ENCODE measurements at places on chromosomes 3 and 15.

GRCh38 chr15:54150255-54150654 is 172.0 kb downstream of the UNC13C start:
- DNase-seq = no peak

DNA sequence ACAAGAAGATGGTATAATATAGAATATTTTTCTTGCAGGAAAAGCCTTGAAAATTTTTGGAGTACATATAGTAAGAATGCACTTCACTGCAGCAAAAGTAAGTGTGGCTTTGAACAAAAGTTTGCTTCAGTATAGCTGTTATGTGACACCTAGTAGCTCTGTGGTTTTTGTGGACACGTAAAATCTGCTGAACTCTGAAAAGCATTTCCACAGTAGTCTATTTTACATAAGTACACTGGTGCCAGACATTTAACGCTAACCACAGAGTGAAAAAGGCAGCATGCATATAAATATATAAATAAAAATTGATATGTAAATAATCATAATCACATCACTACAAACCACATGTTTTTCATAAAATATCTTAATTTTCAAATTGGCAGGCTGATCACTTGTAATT is 39.8 kb downstream of the CGGBP1 start:
- DNase-seq = no peak

DNA sequence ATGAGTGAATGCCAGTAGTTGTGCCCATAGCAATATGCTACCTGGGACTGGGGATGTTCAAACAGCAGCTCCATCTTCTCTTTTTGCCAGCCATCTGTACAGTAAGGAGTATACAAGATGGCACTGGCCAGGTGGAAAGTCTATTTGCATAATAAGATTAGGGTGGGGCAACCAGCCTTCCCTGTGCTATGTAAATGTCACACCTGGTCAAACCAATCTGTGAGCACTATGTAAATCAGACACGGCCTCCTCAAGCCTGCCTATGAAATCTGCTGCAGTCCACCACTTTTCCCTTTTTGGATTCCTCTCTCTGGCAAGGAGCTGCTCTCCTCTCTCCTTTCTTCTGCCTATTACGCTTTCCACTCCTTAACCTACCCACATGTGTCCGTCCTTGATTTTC is 53.0 kb downstream of the C3orf80 start:
- no peak for DNase-seq

- peak; percentile 85 for DNase-seq
Observed at GRCh38 chr3:36843065-36844051, 79.0 kb upstream of the DCLK3 start.

DNA sequence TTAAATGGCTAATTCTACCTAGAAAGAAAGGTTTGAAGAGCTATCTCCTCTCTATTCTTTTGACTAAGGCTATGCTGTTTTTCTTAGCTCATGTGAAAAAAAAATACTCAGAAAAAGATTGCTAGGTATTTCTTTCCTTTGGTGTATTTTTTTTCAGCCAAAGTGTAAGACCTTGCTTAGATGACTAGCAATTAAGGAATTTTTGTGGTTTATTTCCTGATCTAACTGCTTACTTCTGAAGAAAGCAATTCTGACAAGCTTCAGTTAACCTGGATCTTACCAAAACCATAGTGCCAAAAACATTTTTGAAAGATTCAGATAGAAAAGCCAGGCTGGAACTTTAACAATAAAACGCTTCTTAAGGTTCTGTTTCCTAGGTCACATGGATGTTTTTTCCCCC is 315.6 kb downstream of the SOX2 start:
- DNase-seq = no peak

DNA sequence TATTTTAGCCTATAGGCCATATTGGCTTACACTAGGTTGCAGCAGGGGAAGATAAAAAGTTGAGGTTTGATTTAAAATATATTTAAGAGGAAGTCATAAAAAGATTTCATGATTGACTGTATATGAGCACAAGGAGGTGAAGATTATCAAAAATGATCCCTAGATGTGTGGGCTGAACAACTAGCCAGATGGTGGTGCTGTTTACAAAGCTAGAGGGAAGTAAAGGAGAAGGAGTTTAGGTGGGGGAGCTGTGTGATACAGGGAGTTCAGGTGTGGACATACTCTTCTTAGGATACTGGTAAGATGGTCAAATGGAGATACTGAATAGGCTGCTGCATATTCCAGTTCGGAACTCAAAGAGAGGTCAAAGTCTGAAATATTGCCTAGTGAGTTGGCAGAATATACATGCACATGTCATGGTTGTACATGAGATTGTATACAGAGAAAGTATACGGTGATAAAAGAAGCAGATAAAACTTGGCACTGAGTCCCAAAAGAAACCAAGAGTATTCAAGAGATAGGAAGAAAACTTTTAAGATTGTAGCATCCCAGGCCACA is 727.8 kb downstream of the NLGN1 start:
- DNase-seq = no peak

DNA sequence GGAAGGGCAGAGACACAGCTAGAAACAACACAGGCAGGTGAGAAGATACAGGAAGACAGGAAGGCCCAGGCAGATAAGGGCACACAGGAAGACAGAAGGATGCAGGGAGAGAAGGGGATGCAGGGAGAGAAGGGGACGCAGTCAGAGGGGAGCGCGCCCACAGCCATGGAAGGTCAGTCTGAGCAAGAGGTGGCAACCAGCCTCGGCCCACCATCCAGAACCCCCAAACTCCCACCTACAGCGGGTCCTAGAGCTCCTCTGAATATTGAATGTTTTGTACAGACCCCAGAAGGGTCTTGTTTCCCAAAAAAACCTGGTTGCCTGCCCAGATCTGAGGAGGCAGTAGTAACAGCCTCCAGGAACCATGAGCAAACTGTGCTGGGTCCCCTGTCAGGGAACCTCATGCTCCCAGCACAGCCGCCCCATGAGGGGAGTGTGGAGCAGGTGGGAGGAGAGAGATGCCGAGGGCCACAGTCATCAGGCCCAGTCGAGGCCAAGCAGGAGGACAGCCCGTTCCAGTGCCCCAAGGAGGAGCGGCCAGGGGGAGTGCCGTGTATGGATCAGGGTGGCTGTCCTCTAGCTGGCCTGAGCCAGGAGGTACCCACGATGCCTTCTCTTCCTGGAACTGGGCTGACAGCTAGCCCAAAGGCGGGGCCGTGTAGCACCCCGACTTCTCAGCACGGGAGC is 27.6 kb upstream of the SLC28A1 start:
- no peak for DNase-seq

DNA sequence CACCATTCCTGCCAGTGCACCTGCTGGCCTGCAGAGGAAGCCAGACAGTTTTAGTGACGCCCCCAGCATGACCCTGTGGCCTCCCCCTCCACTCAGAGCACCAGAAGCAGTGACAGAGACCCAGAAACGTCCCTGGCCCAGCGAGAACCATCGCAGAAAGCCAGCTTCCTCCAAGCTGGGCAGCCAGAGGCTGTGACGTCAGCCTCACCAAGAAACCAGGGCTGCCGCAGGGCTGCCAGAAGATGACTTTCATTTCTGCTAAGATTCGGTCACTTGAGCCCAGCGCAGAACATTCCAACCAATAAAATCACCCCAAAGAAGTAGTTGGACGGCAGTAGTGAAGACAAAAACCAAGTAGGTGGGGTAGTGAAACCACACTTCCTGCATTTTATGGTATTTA is 29.6 kb upstream of the RPL32 start:
- DNase-seq = no peak

DNA sequence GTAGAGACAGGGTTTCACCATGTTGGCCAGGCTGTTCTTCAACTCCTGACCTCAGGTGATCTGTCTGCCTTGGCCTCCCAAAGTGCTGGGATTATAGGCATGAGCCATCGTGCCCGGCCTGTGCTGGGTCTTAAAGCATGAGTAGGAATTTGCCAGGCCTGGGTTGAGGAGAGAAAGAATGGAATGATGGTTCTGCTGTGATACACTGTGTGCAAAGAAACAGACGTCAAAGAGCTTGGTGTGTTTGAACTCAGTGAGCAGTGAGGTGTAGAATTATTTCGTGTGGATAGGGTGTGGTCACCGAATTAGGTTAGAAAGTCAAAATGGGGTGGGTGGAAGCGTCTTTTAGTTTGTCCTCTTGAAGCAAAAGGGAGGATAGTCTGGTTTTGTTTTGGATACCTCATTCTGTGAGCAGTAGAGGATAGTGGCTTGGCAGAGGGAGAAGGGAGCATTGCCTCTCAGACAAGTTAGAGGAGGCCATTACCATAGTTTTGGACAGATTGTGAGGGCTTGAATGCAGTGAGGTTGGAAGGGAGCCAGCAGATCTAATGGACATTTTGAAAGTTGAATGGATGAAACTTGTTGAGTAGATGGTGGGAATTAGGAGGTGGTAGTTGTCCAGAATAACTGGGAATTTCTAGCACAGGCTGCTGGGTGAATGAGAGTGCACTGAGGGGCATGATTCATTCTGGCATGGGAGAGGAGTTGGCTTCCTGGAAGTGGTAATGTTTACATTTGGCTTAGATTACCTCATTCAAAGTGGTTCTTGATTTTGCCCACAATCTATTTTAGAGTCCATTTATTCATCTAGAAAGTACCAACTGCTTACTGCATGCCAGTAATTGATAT is 27.2 kb downstream of the AKAP13 start:
- DNase-seq = peak; percentile 59

- DNase-seq = no peak
Observed at GRCh38 chr3:22836131-22836530, 367.0 kb upstream of the UBE2E2 start.

DNA sequence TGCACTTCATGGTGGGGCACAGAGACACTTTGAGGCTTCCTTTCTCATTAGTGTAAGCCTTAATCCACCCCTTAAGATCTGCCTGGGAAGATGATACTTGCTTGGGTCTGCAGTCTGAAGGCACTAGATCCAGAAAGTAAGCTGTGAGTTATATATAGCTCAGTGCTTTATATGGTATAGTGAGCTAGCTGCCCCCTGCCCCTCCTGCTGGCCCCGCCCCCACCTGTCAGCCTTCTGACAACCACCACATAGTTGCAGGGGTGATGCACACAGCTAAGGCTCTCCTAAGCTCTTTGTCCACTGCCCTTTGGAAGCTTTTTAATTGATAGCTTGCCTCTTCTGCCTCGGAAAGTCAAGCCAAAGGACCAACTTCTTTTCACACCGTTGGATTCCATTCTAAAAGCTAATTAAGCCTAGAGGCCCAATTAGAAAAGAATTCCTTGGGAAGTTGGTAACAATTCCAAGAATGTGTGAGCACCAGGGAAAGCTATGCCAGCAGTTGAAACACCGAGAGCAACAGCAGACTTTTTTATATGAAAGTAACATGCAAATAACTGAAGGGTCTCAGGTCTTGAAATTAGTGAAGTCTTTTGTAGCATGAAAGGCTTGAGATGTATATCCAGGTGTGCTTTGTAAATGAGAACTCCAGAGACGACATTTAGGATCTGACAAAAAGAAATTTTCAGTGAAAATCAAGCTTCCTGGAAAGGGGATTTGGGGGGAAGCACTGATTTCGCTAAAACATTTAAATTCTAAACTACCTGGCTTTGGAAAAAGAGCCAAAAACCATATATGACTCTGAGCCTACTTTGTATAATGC is 2.3 kb downstream of the TPM1 start:
- no peak for DNase-seq

DNA sequence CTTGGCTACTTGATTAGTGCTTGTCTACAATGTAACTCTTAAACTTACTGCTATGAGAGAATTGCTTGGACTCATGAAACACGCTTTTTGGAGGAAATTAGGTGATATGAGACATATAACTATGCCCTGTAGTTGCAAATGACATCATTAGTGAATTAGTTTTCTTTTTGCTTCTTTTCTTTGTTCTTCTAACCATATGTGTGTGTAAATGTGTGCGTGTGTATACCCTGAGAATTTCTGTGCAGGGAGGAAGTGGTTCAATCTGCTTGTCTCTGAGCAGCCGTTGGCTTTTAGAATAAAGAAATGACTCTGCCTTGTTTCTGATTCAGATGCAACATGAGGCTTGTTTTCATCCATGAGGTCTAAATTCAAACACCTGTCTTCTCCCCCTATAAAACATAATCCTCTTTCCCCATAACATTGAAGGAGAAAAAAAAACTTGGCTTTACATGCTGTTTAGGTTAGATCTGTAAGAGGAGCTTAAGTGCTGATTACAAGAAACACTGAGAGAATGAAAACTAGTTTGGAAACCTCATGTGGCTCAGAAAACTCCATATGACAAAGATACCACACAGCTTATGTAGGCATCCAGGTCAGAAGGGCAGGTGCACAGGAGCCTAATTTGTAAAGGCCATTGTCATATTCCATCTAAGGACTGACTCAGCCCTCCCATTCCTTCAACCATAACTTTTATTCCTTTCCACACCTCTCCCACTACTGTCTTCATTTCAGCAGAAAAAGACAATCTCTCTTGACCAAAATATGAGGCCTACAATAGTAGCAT is 30.5 kb upstream of the BLM start:
- peak; percentile 50 for DNase-seq

DNA sequence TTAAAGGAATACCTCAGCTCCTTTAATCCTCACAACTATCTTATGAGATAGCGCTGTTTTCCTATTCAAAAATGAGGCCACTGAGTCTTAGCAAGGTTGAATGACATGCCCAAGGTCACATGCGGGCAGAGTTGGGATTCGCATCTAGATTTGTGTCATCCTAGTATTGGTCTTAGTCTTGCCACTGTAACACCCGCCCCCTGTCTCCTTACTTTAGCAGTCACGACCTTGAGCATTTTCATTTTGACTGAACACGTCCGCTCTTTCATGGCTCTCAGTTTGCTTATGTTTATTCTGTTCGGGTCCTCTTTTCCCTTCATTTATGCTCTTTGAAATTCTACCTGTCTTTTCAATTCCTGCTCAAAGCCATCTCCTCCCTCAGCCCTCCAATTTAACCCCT is 112.5 kb upstream of the CADPS start:
- no peak for DNase-seq

DNA sequence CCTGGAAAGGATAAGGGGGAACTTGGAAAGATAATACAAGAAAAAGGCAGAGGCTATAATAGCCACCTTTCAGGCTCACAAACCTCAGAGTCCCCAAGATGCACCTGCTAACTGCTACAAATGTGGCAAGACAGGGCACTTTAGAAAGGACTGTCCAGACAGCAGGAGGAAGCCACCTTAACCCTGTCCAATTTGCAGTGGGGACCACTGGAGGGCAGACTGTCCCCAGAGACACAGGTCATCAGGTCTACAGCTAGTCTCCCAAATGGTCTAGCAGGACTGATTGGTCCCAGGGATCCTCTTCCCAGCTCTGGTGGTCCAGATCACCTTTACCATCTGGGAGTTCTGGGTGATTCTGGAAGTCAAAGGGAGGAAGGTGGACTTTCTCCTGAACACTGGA is 882.5 kb upstream of the GBE1 start:
- no peak for DNase-seq

GRCh38 chr3:62109534-62109933 is 263.8 kb downstream of the FEZF2 start:
- peak; percentile 10 for DNase-seq

- no peak for DNase-seq
Observed at GRCh38 chr3:142886940-142887339, 1.9 kb downstream of the PCOLCE2 start.

All from activated CD4-positive, alpha-beta T cell treated with anti-CD3 and anti-CD28 coated beads for 36 hours (primary cell).